ENCODE measurements at places on chromosomes 12 and 14. TPM values are rescaled to one million over a fixed set of nuclear protein-coding genes. Genes with fewer than 3 reads are reported as not detected.

DNA sequence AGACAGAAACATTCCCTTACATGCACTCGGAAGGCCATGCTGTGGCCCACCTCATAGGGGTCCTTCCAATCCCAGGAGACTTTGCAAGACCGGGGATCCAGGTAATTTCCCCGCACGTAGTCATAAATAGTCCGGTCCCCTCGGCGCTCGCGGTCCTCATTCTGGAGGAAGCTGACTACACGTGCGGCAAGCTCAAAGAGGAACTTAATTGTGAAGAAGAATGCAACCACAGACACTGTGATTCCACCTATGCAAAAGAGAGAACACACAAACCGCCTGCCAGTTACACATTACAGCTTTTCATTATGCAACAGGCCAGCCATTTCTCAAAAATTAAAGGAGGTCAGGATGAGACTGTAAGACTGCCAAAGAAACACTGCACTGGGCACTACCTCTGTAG lies 28.4 kb downstream of the AREL1 start:
- no peak for DNase-seq

DNA sequence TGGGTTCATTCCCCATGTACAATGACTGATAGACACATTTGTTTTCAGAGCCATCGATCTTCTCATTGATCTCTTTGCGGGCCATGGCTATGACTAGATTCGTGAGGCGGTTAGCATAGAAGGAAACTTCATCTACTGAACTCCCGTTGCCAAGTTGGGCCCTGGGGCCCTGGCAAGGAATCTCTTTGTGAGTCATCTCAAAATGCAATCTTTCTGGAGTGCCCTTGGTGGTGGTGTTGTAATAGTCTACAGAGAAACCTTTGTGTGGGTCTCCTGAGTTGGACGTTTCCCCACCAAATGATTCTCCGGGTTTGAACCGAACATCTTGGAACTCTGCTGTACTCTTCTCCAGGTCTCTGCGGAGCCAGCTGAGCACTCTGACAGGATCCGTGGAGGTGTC lies 20.4 kb downstream of the AKAP3 start:
- no peak for DNase-seq

- DNase-seq: peak; percentile 30
Observed at GRCh38 chr12:65269603-65270002, 8.9 kb upstream of the MSRB3 start.

GRCh38 chr12:71243370-71243769 lies 85.6 kb upstream of the TSPAN8 start:
- peak; percentile 94 for DNase-seq

GRCh38 chr12:34402899-34403705 lies 380.8 kb downstream of the ALG10 start:
- no peak for DNase-seq

DNA sequence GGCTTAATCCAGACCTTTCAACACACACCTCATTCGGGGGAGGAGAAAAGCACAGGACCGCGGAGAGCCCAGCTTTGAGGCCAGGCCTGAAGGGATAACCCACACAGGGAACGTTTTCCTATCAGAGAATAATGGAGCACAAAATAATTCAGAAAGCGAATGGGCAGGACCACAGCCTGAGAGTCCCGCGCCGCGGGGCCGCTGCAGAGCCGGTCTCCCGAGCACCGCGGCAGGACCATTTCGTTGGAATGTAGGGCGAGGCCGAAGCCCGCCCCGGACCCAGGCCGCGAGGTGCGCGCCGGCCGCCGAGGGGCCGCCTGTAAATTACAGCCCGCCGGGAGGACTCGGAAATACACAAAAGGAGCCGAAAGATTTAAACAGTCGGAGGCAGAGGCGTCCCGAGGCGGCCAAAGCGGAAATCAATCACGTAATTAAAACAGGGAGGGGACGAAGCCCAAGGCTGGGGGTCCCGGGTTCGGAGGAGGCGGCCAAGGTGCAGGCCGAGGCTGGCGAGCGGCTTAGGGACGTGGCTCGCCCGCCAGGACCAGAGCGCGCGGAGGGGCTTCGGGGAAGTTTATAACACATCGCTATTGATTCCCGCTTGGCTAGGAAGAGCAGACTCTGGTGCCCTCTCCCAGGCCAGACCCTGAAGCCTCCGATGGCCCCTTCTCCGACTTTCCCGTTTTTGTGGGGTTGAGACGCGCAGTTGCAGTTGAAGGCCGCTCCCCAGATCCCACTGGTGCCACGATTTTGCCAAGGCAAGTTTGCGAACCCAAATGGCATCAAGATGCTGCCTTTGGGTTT lies 6.3 kb upstream of the HOXC4 start:
- no peak for DNase-seq

- DNase-seq: no peak
Observed at GRCh38 chr14:94372021-94372605, 16.3 kb downstream of the SERPINA1 start.

DNA sequence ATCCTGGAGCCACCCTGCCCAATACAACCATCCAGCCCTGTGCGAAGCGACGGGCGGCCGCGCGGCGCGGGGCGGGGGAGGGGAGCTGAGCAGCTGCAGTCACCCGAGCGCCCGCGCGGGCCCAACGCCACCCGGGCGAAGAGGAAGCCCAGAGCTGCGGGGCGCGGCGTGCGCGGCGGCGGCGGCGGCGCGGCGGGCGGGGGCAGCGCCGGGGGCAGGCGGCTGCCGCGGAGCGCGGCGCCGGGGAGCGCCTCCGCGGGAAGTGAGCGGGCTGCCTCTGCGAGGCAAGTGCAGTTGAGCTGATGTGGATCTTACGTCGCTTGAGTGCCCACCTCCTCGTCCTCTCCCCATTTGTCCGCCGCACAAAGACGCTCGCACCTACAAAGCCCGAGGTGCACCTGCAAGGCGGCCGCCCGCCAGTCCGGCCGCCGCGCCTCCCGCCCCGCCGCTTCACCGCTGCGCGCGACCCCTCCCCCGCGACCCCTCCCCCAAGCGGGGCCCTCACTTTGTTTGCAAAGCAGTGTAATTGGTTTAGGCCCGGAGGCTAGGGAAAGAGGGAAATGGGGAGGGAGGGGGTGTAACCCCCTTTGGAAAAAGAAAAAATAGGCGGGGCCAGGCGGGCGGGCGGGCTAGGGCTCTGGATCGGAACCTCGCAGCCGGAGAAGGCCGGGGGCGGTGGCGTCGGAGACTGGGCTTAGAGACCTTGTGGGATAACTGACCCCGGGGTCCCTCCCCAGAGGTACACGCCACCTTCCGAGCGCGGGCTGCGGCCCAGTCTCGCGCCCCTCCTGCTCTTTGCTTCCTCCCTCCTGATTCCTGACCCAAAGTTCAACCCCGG lies at the start of the genes FOXA1 and TTC6:
TSS of gene FOXA1 (minus strand) at position 279 of the 838 bp plus-strand sequence. CDS start at position 2, 277 bp downstream.
TSS of gene TTC6 (plus strand) at position 659 of the 838 bp plus-strand sequence. CDS start 26,436 bp downstream, outside the sequence.
- DNase-seq: peak; percentile 16

DNA sequence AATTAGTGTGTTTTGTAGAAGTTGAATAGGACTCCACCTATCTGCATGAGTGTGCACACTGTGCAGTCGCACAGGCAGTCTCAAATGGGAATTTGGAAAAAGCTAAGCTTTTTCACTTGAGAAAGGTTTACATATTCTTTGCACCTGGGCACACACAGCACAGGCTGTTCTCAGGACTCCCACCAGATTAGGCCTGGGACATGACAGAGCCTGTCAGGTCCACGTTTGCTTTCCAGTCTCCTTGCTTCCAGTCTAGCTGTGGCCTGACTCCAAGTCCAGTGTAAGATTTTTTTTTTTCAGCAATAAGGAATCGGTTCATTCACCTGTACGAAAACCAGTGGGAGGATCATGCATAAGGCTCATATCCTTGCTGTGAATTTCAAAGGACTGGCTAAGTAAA lies 181.3 kb downstream of the ZFP36L1 start:
- no peak for DNase-seq

DNA sequence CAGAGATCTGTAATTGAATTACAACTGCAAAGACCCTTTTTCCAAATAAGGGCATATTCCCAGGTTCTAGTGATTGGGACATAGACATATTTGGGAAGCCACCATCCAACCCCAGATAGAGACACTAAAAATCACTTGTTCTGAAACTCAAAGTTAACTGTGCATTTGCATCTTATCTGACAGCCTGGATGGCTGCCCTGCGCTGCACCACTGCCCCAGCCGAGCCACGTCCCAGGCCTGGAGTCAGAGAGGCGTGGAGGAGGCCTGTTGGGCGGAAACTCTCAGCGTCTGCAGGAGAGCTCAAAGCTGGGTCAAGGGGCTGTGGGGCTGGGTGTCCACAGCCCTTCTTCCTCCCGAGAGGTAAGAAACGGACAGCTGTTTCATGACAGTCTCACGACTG lies 124.4 kb downstream of the RIMBP2 start:
- no peak for DNase-seq

- no peak for DNase-seq
Observed at GRCh38 chr14:89621791-89622638, 205.0 kb upstream of the FOXN3 start.

GRCh38 chr14:94768141-94768520 lies 1.8 kb downstream of the GSC start:
- no peak for DNase-seq

DNA sequence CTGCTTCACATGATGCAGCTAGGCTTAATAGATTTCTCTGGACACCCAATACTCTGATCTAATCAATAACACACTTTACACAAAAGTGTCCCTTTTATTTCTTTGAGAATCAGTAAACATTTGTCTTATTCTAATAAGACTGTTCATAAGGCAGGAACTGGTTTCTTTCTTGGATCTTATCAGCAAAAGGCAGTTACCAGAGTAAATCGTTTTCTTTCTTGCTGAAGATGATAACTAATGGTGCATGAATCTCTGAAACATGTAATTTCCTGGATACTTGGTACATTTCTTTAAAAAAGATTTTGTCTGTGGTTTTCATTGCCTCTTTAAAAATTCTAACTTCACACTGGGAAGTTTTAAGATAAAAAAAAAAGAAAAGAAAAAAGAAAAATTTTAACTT lies 39.6 kb downstream of the WIF1 start:
- DNase-seq: no peak

- no peak for DNase-seq
Observed at GRCh38 chr12:50276912-50277671, 6.2 kb downstream of the LIMA1 start.

Gene FOXG1
- not detected for total RNA-seq

Gene BTBD7
- 39.6 TPM for total RNA-seq

Gene HOTAIR
- total RNA-seq: not detected

Gene RPGRIP1
- not detected for total RNA-seq

Gene RACGAP1
- total RNA-seq: 18.6 TPM

Gene KRT85
- not detected for total RNA-seq

Measured in fibroblast of the aortic adventitia (primary cell).